Cardiac septum (tissue), 1 donor: ENCODE measurements at places on chromosomes 1 and 21.

DNA sequence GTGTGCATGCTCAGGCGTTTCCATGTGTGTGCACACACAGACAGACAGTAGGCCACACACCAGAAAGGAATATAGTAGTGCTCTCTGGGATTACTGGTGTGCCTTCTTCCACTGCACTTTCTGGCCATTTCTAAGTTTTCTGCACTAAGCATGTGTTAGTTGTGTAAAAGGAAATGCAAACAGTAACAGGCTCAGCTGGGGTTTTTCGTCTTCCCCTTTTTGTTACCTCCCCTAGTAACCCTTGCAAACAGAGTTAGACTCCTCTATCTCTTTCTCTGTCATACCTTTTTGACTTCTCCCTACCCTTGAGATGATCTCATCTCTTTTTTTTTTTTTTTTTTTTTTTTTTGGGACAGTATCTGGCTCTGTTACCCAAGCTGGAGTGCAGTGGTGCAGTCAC is 196.3 kb downstream of the SDCCAG8 start:
- no peak for DNase-seq

DNA sequence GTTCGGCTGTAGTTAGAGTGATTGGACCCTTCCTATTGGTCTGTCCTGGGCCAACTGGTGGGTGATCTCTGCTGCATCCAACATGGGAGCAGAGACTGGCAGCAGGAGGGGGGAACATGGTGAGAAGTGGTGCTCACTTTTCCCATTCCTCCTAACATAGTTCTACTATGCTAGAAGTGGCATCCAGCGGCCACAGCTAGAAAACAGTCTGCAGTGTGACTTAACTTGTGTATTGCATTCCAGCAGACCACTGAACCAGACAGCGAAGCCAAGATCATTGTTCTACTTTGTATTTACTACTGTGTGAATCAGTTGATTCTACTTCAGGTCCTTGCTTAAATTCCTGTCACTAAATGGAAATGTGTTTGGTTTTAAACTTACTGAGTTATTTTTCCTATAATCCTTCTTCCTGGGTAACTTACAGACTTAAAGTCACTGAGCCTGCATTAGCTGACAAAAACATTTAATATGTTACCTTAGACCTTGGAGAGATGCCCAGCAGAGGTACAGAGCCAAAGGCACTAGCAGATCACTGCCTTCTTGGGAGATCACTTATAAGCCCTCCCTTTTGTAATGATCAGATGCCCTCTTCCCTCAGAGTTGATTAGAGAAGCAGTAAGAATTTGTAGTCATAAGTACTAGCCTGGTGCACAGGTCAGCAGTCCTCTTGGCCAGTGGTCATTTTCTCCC is 8.2 kb downstream of the FABP3 start:
- DNase-seq, result no peak

- DNase-seq, result no peak
These were observed 60.4 kb downstream of the KCNN3 start for GRCh38 chr1:154809436-154810413.

GRCh38 chr1:51618715-51619114 is 1.8 kb downstream of the OSBPL9 start:
- DNase-seq, result no peak
